ENCODE measurements at places on chromosomes 16 and 17.

- DNase-seq: no peak
Observed at GRCh38 chr17:14197586-14197985, 39.1 kb downstream of the CDRT15 start.

GRCh38 chr16:50836121-50836621 is 94.3 kb downstream of the CYLD start:
- no peak for DNase-seq

DNA sequence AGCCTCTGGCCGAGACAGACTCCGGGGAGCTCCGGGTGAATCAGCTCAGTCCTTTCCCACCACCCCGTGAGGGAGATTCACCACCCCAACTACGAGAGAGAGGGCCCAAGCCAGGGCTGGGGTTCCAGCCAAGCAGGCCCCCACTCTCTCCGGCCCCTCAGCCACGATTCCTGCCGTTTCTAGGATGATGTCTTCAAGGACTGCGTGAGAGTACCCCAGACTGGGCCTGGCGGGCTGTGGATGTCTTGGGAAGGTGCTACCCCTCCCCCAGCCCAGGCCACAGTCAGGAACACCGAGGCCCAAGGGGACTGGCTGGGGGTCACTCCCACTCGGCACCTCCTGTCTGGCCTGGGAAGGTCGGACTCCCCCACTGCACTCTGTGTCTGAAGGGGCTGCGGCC is 21.6 kb upstream of the PABPN1L start:
- DNase-seq: no peak

- no peak for DNase-seq
Observed at GRCh38 chr16:30762991-30763725, 1.0 kb downstream of the RNF40 start.

- no peak for DNase-seq
Observed at GRCh38 chr16:66287416-66287815, 79.1 kb upstream of the CDH5 start.

- DNase-seq: no peak
Observed at GRCh38 chr17:54900457-54901229, at the start of gene TOM1L1. TOM1L1 (plus strand) TSS chr17:54900852; CDS start chr17:54900866, 14 bp downstream.

- DNase-seq: no peak
Observed at GRCh38 chr17:78105101-78105500, 23.5 kb downstream of the TMC6 start.

GRCh38 chr17:50661795-50662391 is 27.2 kb downstream of the ABCC3 start:
- DNase-seq: peak; percentile 82

All from HFF-Myc (cell line).